NCI-H2227 treated with DMSO at 0.1 percent for 48 hours (cell line): ENCODE measurements at places on chromosomes 5 and 9.

- no peak for DNase-seq
Measured at GRCh38 chr9:98563212-98563907, 145.4 kb downstream of the GABBR2 start.

GRCh38 chr9:125822902-125823301 is 75.7 kb downstream of the PBX3 start:
- no peak for DNase-seq

DNA sequence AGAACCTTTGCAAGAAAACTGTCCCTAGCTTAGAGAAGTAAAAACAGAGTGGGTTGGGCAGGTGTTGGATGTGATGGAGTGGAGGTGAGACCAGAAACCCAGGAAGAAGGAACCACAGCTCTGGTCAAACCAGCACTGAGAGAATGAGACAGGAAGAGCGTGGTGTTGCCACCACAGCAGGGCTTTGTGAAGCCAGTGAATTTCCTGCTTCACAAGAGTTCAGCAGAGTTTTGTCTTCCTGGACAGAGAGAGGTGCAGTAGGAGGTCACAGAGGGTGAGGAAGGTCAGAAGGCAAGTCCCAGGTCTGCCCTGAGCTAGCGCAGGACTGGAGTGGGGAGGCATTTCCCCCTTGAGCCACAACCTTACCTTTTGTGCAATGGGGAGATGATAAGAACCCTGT is 2306.2 kb upstream of the ACO1 start:
- no peak for DNase-seq

GRCh38 chr5:44983006-44983405 is 174.3 kb downstream of the MRPS30 start:
- DNase-seq: no peak

- peak; percentile 85 for DNase-seq
Measured at GRCh38 chr9:81649475-81650240, 39.7 kb downstream of the TLE1 start.

- DNase-seq: no peak
Measured at GRCh38 chr9:7783635-7784063, 15.9 kb downstream of the DMAC1 start.

DNA sequence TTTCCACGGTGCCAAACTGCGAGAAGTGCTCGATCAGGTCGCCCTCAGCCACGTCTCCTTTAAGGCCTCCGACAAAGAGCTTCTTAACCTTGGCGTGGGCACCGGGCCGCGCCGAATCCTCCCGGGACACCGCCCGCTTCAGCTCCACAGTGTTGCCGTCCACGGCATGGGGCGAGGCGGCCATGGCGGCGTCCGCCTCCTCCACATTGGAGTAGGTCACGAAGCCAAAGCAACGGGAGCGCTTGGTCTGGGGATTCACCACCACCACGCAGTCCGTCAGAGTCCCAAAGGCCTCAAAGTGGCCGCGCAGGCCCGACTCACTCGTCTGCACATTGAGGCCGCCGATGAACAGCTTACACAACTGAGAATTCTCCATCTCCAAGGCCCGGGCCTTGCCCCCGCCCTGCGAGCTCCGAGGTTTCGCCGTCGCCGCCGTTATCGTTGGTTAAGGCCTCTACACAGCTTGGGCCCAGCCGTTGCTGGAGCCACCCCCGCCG is 424 bp downstream of the HNRNPA0 start:
- DNase-seq: no peak
